OCI-M1 (cell line): ENCODE measurements at places on chromosomes 11 and 22.

DNA sequence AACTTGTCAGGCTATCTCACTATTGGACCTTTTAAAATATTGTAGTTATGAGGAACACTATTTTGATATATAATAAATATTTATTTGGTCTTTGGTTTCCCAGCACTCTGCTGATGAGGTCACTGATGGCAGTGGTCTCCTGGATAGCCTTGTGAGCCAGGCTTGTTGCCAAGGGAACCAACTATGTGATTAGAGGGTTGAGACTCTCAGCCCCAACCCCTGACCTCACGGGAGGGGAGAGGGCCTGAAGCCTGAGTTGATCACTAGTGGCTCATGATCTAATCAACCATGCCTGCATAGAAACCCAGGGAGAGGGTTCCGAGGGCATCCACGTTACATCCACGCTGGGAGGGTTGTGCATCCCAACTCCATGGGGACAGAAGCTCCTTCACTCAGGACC lies 10.8 kb downstream of the PANX1 start:
- no peak for DNase-seq

DNA sequence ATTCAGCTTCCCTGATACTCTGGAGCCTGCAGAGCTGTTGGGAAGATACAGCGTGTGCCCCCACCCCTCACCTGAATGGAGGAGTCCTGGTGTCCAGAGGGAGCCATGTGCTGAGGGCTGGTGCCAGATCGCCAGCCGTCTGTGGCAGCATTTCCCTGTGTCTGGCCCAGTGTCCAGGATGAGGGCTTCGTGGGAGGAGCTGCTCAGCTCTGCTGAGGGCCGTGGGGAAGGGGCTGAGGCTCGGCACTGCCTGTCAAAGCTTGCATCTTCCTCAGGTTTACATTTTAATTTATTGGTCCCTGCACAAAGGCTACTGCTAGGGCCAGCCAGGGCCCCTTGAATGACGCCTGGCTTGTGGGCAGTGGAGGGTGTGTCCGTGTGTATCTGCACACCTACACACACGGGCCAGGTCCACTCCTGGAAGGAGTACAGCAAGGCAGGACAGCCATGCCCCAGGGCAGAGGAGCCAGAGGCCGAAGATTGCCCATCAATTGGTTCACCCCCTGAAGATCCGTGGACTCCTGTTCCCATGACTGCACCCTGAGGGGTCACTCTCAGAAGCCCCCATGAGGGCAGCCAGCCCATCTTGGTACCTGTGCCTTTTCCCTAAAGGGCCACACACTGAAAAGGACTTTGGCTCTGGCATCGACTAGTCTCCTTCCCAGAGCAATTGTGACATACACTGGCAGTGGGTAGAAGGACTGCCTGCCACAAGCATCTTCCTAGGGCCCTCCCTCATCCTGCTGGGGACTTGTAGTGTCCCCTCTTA lies 107.7 kb upstream of the PARVA start:
- no peak for DNase-seq

- no peak for DNase-seq
Measured at GRCh38 chr11:8541448-8541847, 52.6 kb downstream of the STK33 start.

GRCh38 chr22:50308597-50308935 lies 1.1 kb upstream of the PLXNB2 start:
- DNase-seq = peak; percentile 30

DNA sequence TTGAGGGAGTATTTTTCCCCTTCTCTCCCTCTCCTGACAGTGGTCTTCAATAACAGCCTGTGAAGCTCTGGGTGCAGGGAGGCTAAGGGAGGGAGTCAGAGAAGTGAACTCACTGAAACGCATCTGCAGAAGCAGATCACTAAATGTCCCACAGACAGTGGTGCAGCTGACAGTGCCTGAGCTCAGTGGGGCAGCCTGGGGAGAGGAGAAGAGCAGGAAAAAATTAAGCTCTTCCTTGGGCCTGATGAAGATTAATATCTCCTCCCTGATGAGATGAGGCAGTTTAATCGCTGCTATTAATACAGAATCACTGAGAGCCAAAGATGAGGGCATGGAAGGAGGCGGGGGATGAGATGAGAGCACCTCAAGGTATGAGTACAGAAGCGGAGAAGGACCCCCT lies 180.8 kb downstream of the LARGE1 start:
- DNase-seq = no peak

GRCh38 chr11:34351687-34352469 lies 5.9 kb downstream of the ABTB2 start:
- no peak for DNase-seq

- peak; percentile 82 for DNase-seq
Measured at GRCh38 chr11:64566042-64566914, 24.7 kb upstream of the SLC22A12 start.

DNA sequence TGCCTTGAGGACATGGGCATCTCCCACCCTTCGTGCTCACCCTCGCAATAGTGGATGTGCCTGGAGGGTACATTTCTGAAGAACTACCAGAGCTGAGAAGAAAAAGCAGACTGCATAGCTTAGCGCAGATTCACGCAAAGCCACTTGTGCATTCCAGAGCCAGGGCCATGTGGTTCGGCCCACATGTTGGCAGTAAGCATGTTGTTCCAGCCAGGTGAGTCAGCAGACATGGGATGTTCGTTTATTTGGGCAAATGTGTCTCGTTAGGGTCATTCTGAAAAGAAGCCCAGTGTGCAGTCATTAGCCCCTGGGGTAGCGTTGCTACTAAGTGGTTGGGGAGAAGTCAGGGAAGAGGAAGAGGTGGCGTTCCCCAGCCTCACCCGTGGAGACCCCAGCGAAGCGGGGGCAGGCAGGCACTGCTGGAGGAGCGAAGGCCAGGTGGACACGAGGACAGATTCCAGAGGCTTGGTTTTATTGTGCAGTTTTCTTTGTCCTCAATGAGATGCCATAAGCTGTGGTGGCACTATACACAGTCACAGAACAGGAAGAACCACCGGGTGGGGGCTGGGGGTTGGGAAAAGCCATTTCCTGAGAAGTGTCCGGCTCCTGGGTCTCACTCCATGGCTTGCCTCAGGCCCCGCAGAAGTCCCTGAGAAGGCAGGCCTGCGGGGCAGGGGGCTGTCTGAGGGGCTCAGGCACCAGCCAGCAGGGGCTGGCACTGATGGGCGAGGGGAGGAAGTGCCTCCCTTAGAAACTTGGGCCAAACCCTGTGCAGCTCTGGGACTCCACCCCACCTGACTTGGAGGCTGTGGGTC lies 5.0 kb downstream of the THY1 start:
- DNase-seq = no peak

- no peak for DNase-seq
Measured at GRCh38 chr11:68014157-68014946, 4.2 kb downstream of the ALDH3B1 start.

- no peak for DNase-seq
Measured at GRCh38 chr11:120900643-120901042, 123.3 kb upstream of the TBCEL start.

DNA sequence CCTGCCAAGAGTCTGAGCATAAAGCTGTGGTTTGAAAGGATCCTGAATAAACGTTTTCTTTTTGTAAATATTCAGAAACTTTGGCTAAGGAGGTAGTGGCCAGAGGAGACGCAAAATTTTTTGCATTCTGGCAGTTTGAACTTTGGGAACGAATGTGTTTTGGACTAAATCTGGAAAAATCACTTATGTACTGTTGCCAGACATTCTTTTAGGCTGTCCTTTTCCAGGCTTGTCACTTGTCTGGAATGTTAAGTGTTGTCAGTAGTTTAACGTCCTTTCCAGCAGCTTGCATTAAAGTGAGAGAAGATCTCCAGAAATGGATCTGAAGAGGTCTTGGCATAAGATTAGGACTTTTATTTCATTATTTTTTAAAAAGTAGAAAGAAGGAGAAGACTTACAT lies 18.5 kb downstream of the SPECC1L start:
- no peak for DNase-seq

GRCh38 chr11:60362241-60362640 lies 16.1 kb upstream of the MS4A7 start:
- no peak for DNase-seq

GRCh38 chr11:32884770-32885384 lies 7.7 kb upstream of the QSER1 start:
- DNase-seq = peak; percentile 66

DNA sequence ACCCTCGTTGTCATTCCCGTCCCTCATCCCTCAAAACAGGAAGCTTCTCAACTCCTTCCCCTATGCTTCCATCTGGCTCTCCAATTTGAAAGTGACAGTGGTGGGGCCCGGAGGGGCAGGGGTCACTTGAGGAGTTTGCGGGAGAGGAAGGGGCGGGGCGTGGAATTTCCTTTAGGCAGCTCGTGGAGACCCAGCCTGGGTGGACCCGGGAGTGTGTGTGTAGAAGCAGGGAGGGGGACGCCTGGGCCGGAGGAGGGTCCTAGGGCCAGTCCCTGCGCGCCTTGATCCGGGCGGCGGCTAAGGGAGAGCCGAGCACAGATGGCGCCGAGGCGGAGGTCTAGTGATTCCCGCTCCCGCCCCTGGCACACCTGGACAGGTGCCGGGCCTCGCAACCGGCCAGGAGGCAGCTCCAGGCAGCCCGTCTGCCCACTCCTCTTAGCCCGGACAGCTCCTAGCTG lies 7.8 kb upstream of the PAX6 start:
- no peak for DNase-seq

- DNase-seq = no peak
Measured at GRCh38 chr11:39327302-39327701, 2132.2 kb downstream of the LRRC4C start.

DNA sequence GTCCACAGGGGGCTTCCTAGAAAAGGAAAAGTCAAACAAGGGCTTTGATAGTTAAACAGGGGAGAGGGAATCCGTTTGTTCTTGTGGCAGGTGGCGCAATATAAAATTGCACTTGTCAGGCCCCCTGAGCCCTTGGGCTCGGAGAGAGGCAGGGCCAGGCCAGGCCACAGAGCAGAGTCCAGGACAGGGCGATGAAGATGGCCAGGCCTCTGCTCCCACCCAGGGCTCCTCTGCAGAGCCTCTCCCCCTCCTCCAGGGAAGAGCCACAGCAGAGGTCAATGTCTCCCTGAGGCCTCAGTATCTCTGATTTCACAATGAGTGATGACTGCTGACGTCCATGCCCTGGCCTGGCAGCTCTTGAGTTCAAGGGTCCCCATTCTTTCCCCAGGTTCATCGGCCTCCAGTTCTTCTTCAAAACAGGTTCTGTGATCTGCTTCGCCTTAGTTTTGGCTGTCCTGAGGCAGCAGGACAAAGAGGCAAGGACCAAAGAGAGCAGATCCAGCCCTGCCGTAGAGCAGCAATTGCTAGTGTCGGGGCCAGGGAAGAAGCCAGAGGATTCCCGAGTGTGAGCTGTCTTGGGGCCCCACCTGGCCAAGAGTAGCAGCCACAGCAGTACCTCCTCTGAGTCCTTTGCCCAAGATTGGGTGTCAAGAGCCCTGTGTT lies 36.4 kb upstream of the TPBGL start:
- DNase-seq = no peak

- DNase-seq = no peak
Measured at GRCh38 chr11:128777369-128778011, 83.6 kb downstream of the FLI1 start.

- DNase-seq = no peak
Measured at GRCh38 chr11:134337051-134337450, 5.3 kb downstream of the GLB1L2 start.

DNA sequence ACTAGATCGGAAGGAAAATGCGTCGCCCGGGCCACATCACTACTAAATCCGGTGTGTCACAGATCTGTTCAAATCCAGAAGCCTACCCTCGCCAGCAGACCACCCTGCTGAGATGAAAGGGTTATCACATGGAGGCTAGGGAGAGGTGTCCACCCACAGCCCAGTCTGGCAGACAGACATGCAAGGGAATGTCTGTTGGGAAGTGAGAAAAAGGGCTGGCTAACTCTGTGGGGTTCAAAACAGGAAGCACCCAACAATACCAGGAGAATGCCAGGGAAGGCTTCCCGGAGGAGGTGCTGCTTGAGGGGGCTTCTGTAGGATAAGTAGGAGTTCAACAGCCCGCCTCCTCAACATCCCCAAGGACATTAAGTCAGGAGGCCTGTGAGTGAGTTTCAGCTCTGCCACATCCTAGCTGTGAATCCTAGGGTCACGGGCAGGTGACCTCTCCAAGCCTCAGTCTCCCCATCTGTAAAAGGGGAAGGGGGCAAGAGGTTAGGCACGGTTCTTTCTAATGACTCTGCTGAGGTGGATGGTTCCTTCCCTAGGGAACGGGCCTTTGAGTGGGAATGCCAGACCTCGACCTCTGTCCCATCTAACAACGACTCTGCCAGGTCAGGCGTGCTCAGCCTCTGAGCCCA lies 1.1 kb downstream of the TPST2 start:
- peak; percentile 78 for DNase-seq

DNA sequence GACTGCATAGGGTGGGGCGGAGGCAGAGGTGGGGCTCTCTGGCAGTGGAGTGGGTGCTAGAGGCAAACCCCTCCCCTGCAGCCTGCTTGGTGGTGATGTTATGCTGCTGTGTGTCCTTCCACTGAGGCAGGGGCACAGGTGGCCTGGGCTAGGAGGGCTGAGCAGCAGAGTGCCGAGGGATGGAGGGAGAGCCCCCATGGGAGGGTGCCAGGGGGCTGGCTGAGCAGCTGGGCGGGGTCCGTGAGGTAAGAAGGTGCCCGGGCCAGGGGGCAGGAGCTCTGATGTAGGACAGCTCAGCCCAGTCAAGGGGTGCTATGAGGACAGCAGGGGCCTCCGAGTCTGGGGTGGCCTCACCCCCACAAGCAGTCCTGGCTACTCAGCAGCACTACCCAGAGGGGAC lies 4.2 kb downstream of the CLDN5 start:
- no peak for DNase-seq

- peak; percentile 66 for DNase-seq
Measured at GRCh38 chr11:104442321-104442720, 278.4 kb upstream of the PDGFD start.

DNA sequence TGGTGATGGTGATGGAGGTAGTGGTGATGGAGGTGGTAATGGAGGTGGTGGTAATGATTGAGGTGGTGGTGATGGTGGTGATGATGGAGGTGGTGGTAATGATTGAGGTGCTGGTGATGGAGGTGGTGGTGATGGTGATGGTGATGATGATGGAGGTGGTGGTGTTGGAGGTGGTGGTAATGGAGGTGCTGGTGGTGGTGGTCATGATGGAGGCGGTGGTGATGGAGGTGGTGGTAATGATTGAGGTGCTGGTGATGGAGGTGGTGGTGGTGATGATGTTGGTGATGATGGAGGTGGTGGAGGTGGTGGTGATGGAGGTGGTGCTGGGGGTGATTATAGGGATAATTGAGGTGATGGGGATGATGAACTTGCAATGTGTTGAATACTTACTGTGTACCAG lies 79.9 kb downstream of the MPPED1 start:
- no peak for DNase-seq

DNA sequence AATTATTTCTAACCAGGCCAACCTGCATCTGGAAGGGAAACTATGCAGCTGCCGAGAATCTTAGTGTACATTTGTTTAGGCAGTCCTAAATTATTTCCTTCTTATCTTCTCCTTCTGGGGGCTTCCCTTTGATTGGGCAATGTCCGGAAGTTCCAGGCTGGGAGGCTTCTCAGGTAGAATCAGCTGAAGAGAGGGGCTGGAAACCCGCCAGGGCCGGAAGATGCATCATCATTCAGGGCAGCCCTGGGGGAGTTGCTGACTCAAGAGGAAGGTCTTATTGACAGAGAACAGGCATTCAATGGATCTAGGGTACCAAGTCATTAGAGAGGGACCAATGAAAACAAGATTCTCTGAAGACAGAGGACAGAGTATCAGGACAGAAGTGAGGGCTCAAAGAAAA lies 150.7 kb downstream of the BLID start:
- no peak for DNase-seq
